ENCODE measurements at places on chromosomes 3 and 15.

DNA sequence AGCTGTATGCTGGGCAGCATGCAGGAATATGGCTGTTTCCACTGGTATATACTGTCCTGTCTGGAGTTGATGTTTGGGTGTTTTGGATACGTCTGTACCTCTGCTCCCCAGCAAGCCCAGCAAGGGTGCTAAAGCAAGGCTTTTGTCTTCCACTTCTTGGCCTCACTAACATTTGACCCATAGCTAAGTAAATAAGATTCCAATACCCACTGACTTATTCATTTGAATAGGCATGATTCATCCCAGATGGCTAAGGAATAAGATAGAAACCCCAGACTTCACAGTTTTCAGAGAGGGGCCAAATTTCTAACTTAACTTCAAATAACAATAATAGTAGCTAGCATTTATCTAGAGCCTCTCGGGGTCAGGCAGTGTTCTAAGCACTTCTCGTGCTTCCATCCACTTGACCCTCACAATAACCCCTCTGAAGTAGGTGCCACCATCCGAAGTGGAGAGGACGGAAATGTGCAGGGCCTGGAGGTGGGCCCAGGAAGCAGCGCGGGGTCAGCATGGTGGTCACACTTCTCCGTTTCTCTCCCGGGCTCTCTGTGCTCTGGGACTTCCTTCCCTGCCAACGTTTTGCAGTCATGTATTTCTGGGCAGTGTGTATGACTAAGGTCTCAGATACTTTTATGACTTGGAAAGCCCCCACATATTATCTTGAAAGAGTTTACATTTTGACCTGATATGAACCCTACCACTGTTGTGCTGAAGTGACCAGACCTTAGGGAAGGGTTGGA lies 39.3 kb downstream of the LRRK1 start:
- no peak for DNase-seq

DNA sequence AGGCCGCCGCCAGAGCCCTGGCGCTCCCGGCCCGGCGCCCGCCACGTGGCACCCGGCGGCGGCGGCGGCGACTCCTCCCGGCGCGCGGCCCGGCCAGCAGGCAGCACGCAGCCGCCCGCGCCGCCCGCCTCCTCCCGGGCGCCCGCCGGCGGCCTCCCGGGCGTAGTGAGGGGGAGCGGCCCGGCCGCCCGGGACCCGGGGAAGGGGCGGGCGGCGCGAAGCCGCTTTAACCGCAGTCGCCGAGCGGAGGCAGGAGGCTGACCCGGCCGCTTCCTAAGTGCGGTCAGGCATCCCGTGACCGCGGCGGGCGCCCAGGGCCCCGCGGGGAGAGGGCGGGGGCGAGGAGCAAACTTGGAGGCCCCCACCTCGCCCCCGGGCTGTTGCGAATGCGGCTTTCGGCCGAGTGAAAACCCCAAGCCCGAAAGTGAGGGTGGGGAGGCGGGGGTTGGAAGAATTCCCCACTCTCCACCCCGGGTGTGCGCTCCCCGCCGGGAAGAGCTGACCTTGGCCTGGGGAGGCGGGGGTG lies 1.7 kb upstream of the HES1 start:
- no peak for DNase-seq

DNA sequence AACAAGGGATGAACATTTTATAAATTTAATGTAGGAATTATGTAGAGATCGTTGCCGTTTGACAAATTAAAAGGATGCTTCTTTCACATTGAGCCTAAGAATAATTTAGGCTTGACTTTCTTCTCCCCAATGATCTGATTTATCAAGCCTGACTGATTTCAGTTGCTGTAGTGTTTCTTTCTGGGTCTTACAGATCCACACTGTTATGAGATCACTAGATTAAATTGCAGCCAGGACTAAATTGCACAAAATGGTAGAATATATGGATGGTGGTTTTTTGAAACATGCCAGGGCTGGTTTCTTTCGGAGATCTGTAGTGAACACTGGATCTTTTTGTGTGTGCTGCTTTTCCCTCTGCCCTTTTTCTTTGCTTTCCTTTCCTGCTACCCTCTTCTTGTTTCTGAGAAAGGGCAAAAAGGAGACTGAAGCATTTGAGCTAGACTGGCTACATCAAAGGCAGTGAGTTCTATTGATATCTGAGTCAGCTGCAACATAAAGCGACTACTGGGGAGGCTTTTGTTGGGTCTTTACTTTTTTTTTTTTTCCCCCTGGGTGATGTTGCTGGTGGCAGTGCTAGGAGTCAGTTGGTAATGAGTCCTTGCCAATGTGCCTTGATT lies 83.0 kb downstream of the AKAP13 start:
- DNase-seq, result no peak

DNA sequence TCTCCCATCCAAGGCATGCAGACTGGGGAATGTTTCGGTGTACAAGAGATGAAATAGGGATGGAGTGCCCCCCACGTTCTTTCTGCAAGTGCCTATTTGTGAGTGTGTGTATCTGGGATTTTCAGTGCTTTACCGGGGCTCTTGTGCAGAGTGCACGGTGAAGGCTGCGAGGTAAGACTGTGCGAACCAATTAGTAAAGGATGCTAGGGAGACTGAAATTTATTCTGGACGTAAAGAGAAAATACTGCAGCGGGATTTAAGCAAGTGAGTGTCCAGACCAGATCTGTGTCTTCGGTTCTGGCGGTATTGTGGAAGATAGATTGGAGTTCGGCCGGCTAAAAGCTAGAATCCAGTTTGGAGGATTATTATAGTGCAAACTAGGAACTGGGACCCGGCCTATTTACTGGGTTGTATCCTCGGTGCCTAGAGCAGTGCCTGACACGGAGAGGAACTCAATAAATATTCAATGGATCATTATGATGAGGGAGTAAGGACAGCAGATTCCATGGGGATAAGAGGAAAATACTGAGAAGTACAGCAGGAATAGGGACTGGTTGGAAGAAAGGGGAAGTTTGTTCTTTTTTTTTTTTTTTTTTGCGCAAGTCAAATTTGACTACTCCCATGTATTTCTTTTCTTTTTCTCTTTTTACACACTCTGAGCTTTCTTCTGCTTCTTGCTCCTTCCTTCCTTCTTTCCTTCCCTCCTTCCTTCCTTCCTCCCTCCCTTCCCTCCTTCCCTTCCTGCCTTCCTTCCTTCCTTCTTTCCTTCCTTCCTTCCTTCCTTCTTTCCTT lies 580 bp upstream of the MAGEF1 start:
- DNase-seq, result no peak

DNA sequence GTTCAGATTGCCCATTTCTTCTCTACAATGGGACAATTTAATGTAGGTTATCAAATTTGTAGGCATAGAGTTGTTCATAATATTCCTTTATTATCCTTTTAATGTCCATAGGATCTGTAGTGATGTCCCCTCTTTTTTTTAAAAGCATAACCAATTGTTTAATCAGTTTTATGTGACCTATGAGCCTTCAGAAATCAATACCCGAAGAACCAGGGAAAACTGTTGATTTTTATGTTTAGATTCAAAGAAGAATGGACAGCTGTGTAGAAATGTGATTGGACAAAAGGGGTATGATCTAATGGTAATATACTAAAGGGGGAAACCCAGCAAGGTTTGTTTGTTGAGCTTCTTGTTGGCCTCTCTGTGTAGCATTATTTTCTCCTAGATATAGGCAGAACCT lies 39.5 kb downstream of the SUSD5 start:
- DNase-seq, result no peak

GRCh38 chr3:33718595-33718907 lies 497 bp upstream of the CLASP2 start:
- DNase-seq, result no peak

GRCh38 chr3:74897006-74897405 lies 282.5 kb upstream of the CNTN3 start:
- no peak for DNase-seq

DNA sequence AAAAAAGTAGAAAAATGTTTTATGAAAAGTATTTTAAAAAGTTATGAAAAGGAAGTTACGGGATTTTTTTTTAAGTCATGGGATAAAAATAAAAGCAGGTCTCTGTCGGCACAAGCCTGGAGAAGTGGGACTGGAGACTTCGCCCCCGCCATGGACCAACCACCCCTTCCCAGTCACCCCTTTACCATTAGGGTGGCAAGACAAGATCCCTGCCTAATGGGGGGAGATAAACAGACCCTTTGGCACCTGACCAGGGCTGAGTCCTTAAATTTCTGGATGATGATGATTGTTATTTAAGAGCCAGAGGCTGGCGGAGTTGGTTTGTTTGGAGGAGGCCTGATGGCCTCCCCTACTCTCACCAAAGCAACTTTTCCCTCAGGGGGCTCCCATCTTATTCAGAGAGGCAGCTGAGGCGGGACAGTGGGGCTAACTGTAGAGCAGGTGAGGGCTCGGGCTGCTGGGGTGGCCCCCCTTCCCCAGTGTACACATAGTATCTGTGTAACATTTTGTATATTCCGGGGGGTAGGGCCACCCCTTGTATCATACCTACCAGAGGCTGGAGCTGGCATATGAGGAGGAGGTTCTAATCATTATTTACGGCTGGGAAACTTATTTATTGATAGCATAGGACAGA lies 74.0 kb downstream of the ADAMTS7 start:
- no peak for DNase-seq

- no peak for DNase-seq
Measured at GRCh38 chr3:140953028-140953960, 11.7 kb downstream of the SLC25A36 start.

GRCh38 chr15:69125236-69125635 lies 35.2 kb upstream of the GLCE start:
- DNase-seq, result no peak

DNA sequence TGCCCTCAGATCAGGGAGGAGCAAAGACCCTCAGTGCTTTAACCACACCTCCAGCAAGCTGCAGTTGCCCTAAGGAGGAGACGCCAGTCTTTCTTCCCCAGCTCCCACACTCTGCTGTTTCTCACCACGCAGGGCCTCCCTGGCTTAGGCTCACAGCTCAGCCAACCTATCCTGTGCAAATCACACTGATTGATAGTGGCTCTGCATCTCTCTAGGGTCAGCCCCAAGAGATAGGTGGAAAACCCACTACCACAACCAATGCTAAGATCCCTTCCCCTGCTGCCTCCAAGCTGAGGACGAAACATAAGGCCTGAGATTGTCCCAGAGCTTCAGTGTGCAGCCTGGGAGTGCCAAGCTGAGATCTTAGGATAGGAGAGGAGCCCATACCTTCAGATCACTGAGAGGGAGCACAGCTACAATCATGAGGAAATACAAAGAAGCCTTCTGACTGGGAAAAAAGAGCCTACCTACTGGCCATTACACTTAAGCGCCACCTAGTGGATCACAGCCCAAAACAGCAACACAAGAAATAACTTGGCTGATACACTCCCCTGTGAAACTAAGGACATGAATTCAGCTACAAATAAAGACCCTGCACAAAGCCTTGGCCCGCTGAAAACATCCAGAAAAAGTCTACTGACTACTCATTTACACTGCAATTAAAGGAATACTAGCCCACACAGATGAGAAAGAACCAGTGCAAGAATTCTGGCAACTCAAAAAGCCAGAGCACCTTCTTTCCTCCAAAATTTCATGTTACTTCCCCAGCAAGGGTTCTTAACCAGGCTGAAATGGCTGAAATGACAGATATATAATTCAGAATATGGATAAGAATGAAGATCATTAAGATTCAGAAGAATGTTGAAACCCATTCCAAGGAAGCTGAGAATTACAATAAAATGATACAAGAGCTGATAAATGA lies 271.5 kb upstream of the DCBLD2 start:
- DNase-seq, result no peak

GRCh38 chr3:126503701-126504100 lies 13.9 kb downstream of the UROC1 start:
- no peak for DNase-seq

DNA sequence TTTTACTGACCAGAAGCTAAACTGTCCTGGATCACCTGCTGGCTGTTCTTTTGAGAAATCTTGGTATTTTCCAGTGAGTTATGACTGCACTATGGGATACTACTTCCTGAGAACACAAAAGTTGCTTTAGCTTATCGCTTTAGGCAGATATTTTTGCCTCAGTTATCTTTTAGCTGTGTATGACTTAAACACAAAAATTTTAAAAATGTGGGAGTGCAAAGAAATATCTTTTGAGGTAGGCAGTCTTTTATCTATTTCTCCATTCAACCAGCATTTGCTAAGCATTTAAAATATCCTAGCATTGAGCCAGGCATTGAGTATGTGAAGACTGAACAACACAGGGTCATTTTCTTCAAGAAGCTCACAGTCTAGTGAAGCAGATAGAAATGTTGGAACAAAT lies 981.9 kb downstream of the FHIT start:
- no peak for DNase-seq

GRCh38 chr15:35108453-35108852 lies 23.4 kb upstream of the NANOGP8 start:
- DNase-seq, result no peak
